ENCODE measurements at places on chromosomes 2 and 18.

GRCh38 chr2:64214281-64215115 lies 70.3 kb upstream of the PELI1 start:
- peak; percentile 83 for DNase-seq

DNA sequence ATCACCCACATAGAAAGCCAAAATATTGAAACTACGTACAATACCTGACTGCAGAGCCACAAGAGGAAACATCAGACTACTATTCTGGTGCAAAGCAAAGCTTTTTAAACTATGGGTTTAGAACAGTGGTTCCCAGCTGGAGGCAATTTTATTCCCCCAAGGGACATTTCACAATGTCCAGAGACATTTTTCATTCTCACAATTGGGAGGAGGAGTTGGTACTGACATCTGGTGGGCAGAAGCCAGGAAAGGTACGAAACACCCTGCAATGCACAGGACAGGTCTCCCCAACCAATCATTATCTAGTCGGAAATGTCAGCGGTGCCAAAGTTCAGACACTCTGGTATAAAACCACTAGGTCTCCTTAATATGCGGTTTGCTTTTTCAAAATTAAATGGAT lies 88.4 kb upstream of the ARL5A start:
- no peak for DNase-seq

GRCh38 chr2:12722447-12723316 lies 5.9 kb downstream of the TRIB2 start:
- no peak for DNase-seq

- DNase-seq: no peak
Observed at GRCh38 chr18:10141559-10141958, 227.7 kb downstream of the VAPA start.

GRCh38 chr2:10794876-10795275 lies 17.7 kb downstream of the PDIA6 start:
- no peak for DNase-seq

GRCh38 chr2:62152000-62152399 lies 43.9 kb upstream of the B3GNT2 start:
- no peak for DNase-seq

GRCh38 chr18:9210966-9211365 lies 74.4 kb downstream of the ANKRD12 start:
- no peak for DNase-seq

- no peak for DNase-seq
Observed at GRCh38 chr18:48388478-48388877, 20.7 kb downstream of the ZBTB7C start.

DNA sequence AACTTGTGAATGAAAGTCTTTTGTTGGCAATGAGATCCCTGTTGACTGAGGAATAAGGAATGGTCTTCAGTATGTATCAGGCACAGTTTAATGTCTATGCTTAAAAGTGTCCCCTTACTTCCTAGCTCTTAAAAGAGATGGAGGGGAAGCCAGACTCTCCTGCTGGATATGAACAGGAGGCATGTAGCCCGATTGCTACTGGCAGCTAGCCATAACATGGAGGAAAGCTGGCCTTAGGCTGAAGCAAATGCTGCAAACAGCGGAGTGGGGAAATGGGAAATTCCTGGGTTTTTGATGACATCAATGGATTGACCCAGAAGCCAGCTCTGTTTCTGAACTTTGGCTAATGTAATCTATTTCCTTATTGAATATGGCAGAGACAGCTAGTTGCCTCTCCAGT lies 266.1 kb downstream of the SLC4A3 start:
- DNase-seq: no peak

GRCh38 chr18:62413206-62413605 lies 88.1 kb downstream of the TNFRSF11A start:
- DNase-seq: no peak
